Activated T-helper 1 cell treated with anti-CD3 and anti-CD28 coated beads, Interleukin-2, amount 50 U/mL, for 16 hours (primary cell): ENCODE measurements at places on chromosomes 5 and 9.

GRCh38 chr9:135416664-135417290, 62.8 kb upstream of the PPP1R26 start:
- DNase-seq = no peak

- DNase-seq = no peak
These were observed 32.6 kb upstream of the ANXA1 start for GRCh38 chr9:73118898-73119554.

DNA sequence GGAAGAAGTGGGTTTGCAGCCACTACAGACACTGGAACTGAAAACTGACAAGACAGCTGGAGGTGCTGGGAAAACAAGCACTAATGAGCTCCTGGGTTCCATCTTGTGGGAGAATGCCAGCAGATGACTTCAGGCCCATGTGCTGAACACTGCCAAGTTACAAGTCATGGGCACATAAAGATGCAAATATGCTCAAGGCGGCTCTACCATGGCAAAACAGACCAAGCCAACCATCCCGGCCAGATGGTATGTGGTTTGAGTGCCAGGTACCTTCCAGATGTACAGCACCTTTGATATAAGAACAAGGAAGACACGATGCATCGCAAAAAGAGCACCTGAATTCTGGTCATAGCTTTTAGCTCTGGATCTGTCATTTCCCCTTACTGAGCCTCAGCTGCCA, 19.9 kb downstream of the TNFSF8 start:
- DNase-seq = no peak

DNA sequence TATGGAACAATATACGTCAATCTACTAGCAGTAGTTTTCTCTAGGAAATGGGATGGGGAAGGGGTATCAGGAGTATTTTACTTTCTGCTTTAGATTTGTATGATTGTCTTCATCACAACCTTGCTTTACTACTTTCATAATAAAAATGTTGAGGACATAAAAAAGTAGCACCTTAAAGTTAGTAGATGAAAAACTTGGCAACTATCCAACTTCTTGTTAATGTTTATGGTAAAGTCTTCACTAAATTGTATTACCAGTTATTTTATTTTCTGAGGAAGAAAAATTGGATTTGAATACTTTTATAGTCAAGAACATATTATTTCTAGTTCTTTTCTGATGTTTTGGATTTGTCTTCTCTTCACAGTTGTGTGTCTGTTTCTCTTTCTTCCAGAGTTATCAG, 372.1 kb downstream of the ARRDC3 start:
- DNase-seq = no peak

- no peak for DNase-seq
These were observed 688.9 kb upstream of the CDH9 start for GRCh38 chr5:27727254-27727653.

DNA sequence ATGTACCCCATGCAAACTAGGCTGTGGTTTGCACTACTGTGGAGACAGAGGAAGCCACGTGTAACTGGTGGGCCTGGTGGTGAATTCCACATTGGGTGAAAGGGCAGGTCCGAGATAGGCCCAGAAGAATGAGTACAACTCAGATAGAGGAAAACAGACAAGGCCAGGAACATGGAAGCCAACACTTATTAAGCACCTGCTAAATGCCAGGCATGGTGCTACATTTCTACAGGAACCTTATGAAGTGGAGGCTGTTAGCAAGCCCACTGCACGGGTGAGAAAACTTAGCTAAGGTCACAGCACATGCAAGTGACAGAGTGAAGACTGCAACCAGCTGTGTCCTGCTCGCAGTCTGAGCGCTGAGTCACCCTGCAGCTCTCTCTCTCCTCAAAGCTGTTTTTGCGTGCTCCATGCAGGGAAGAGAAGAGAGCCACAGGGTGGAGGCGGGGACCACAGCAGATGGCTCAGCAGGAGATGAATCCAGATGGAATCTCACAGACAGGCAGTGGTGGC, 65.5 kb upstream of the SPTLC1 start:
- DNase-seq = no peak

DNA sequence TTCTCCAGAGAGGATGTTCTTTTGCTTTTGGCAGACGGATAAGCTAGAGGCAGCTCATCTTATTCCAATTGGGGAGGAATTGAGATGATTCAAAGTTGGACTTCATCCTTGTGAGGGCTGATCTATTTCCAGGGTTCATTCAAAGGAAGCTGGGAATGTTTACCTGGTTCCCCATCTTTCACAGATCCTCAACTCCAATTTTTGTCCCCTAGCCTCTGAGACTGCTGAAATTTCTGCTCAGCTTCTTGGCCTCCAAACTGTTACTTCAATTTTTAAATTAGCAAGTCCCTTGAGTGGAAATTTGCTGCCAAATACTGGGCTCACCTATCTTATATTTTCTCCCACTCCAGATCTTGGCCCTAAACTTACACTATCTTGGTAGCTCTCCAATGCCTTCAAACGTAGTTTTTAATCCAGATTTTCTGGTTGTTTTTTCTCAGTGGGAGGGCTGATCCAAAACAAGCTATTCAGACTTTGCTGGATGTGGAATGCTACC, 93.9 kb upstream of the NEK6 start:
- DNase-seq = no peak

DNA sequence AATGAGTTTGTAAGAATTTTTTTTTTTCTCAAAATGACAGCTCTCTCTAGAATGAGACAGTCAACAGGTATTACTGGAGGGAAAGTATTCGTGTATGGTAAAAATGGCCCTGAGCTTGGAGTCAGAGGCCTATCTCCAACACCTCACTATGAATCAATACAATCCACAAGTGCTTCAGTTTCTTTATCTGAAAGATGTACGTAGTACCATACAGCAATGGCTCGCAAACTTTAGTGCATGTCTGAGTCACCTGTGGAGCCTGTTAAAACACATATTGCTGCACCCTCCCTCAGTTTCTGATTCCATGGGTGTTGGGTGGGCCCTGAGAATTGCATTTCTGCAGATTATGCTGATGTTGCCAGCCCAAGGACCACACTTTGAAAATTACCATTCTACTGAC, 44.6 kb downstream of the DMRT2 start:
- DNase-seq = no peak

DNA sequence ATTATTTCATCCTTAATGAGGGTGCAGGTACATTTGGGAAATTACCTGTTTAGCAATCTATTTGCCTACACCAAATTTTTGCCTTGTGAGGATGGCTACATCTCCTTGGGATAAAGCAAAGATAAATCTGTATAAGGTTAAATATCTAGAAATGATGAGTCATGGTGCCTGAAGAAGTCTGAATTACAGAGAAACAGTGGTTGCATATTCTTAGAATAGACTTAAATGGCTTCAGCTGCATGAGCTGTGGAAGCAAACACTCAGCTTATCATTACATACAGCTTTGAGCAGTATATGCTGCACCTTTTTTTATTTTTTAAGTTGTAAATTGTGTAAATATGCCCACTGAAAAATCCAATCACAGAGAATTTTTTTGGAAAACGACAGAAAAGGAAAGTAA, 153.5 kb downstream of the RAPGEF6 start:
- no peak for DNase-seq

- DNase-seq = no peak
These were observed 5.8 kb upstream of the ENTPD8 start for GRCh38 chr9:137446851-137447471.

DNA sequence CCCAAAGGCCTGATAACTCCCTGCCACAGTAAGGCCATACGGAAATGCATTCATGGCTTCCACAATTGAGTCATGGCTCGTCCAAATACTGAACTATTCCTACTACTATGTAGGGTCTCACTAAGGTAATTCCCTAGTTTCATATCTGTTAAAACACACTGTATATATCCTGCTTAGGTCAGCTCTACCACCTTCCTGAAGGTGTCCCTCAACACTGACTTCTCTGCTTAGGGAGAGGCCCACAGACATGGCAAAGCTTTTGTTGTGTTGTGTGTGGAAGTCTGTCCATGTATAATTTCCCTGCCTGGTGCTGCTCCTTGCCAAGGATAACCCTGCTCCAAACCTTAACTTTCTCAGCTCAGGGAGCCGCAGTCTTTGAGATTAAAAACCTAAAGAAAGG, 60.4 kb downstream of the GIN1 start:
- DNase-seq = no peak

DNA sequence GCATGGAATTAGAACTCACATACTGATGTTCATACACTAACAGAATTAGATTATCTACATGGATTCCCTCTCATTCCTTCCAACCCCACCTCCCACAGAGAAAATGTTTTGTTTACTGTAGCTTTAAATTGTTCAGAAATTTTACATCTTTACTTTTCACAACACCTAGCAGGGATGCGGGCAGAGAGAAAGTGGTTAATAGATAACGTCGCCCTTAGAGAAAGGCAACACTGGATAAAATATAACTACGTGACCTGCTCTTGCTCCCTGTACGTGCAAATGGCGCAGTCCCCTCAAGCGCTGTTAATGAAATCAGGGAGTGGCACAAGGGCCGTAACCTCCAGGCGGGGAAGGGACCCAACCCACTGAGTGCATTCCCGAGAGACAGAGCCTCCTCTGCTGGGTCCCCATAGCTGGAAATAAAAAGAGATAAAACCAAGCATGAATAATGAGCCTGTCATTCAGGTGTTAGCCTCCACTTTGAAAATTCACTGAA, 125.3 kb upstream of the DAPK1 start:
- no peak for DNase-seq

DNA sequence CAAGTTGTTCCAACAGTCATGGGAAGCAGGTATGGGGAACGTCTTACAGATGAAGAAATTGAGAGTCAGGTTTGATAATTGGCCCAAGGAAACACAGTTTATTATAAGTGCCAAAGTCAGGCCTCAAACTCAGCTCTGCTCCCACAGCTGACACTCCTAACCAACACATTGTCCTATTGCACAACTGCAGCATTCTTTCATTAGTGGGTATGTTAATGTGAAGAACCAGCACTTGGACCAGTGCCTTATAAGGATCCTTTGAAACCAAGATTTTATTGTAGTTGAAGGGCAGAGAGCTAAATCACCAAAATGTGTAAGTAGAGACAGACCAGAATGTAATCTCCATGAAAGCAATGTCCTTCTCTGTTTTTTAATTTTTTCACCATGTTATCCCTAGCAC, 56.1 kb downstream of the GRIA1 start:
- no peak for DNase-seq

- DNase-seq = no peak
These were observed at the start of gene PRR16 for GRCh38 chr5:120463991-120464626. Gene PRR16, plus strand, starts transcription at chr5:120464300.

GRCh38 chr9:38380872-38381534, 11.5 kb upstream of the ALDH1B1 start:
- DNase-seq = no peak

DNA sequence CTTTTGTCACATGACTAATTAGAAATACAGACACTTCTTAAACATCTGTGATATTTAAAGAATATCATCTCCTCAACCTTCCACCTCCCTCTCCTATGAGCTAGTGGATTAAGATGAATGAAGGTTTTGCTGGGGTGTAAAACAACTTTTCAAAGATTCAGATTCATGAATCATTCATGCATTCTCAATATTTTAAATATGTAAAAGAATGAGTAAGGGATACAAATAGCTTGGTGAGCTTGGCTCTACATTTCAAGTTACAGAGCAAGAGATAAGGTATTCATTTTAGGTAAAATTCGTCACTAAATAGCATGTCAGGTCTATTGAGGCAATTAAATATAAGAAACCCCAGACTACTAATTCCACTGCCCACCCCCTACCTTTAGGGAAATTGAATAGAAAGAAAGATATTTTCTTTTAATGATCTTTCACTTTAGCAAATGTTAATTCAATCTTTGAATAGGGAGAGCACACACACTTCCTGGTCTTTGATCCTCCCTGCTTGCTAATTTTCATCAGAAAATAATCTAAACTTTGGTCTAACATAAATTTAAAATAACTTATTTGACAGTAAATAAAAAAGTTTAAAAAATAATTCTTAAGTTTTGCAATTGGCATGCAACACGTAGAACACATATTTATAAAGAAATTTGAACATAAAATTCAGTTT, 486.9 kb upstream of the ITGA1 start:
- no peak for DNase-seq

- no peak for DNase-seq
These were observed 357.6 kb upstream of the RPS23 start for GRCh38 chr5:82635561-82636288.

- no peak for DNase-seq
These were observed 48.9 kb downstream of the PDE6A start for GRCh38 chr5:149895416-149896345.

- DNase-seq = no peak
These were observed 64.9 kb downstream of the CFAP95 start for GRCh38 chr9:69885474-69885929.

DNA sequence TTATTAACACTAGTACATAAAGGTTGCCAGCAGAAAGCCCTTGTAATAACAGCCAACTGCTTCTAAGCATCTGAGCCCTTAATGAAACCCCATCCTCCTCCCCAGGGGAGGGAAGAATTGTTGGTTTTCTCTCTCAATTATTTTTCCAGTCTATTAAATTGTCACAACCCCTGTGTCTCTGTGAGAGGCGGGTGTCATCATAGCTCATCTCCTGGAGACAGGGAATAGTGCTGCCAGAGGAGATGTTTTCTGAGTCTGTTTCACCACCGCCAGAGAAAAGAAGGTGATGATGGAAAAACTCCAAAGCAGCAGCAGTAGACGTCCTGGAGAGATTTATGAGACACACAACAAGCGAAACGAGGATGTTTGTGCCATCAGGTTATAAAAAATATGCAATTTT, 271.1 kb upstream of the NMUR2 start:
- DNase-seq = no peak
